ENCODE measurements at places on chromosomes 7 and 10.
A peak's percentile ranks its signal among the peaks of the same experiment; 100 is the strongest.

DNA sequence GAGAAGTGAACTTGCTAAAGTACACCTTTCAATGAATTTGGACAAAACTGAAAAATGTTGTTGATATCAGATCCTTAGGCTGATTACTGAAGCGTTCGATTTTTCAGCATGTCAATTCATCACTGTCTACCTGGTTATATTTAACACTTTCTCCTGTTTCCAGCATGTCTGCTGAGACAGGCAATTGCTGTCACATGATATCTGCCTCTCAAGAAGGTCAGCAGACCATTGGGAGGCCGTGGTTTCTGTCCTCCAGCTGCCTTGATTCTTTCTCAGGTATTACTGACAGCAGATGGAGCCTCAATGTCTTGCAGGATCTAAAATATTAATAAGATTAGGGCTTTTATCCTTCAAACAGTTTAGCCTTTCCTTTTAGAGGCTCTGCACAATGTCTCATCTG lies 127.5 kb downstream of the SNX10 start:
- peaks cover 5% of the 10 kb centered on the region for H3K27me3 ChIP-seq
- DNase-seq = no peak
- no peak overlapping the region for H3K27ac ChIP-seq
- H3K4me1 ChIP-seq = peaks cover 6% of the 10 kb centered on the region
- H3K4me3 ChIP-seq = no peak overlapping the region

DNA sequence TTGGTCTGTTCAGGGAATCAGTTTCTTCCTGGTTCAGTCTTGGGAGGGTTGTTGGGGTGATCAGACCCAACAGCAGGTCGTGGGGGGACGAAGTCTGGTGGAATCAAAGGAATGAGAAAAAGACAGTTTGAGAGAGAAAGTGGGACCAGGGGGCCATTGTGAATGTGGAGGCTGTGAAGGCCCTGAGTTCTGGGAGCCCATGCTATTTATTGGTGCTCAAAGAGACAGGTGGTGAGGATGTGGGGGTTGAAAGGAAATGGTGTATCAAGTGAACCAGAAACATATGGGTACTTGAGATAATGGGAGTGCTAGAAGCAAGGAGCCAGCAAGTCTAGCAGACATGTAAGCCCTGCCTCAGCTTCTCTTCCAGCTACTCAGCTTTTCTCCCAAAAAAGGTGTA lies 84.1 kb downstream of the CCSER2 start:
- H3K36me3 ChIP-seq = peaks cover 79% of the 10 kb centered on the region
- DNase-seq = no peak
- peaks cover 22% of the 10 kb centered on the region for H3K4me1 ChIP-seq

DNA sequence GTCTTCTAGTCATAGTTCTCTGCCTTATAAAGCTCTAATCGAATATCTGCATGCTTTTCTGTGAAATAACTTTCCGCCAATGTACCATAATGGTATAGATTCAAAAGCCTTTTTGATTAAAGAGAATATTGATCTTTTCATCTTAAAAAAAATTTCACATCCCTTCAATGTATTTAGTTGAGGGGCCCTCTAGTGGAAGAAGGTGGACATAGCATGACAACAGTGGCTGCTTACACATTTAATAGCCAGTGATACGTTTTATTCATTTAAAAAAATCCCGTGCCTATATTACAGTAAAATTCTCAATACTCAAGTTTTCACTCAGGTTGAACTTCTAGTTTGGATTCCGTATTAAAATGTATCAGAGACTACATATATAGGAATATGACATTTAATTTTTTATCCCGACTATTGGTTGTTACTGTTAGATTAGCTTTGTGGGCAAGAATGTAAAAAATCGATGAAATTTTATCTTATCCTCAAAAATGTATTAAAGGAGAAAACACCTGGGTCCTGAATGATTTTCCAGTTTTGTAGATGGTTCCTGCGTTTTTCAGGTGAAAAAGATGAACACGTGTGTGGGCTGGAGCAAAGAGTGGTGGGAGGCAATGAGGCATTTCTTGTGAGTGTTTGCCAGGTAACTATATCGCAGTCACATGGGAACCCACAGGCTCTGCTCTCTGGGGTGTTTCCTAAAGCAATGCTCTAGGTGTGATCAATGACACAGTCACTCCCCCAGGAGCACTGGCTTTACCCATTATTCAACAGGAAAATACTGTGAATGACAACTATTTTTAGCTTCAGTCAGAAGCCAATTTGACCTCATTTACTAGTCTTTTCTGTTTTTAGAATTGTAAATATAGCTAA lies 24.1 kb upstream of the PNLIP start:
- no peaks in the 10 kb centered on the region for H3K4me1 ChIP-seq
- H3K36me3 ChIP-seq = no peaks in the 10 kb centered on the region
- H3K4me3 ChIP-seq = no peak overlapping the region
- H3K27ac ChIP-seq = no peak overlapping the region
- no peak for DNase-seq

DNA sequence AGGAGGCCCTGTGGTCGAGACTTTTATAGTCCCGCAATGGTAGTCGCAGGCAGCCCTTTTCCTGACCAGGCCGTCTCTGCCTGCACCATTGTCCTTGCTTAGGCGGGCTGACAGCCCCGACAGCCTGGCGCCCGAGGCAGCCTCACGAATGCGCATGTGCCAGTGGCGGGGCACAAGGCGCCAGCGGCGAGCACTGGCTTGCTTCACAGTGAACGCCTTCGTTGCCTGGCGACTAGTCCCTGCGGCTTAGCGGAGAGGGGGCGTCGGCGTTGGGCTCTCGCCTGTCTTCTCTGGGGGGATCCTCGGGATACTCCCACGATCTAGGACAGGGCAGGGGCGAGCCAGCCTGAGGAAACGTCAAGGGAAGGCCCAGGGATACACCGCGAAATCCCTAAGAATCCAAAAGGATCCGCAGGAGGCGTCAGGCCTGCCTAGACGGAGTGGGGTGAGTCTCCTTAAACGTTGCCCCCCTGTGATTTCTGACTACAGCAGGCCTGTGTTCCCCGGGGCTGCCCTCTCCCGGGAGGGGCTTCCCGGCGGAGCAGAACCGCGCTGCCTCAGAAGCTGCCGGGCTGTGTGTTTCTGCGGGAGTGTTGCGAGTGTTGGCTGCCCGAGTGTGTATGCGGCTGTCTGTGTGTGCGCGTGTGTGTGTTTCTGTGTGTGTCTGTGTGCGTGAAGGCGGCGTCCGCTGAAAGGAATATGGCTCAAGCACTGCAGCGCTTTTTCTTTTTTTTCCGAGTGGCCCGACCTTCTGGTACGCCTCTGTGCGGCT lies 20.5 kb upstream of the ZNF273 start:
- peaks cover 3% of the 10 kb centered on the region for H3K36me3 ChIP-seq
- DNase-seq = no peak
- H3K27ac ChIP-seq = peak overlapping the region; percentile 25
- peak overlapping the region; percentile 72 for H3K4me3 ChIP-seq

- peak overlapping the region; percentile 63 for H3K27ac ChIP-seq
- no peaks in the 10 kb centered on the region for H3K27me3 ChIP-seq
- H3K4me1 ChIP-seq = peaks cover 14% of the 10 kb centered on the region
- H3K36me3 ChIP-seq = peaks cover 22% of the 10 kb centered on the region
- peak overlapping the region; percentile 81 for H3K4me3 ChIP-seq
These were observed 634 bp upstream of the HDAC9 start for GRCh38 chr7:18494821-18495408.

DNA sequence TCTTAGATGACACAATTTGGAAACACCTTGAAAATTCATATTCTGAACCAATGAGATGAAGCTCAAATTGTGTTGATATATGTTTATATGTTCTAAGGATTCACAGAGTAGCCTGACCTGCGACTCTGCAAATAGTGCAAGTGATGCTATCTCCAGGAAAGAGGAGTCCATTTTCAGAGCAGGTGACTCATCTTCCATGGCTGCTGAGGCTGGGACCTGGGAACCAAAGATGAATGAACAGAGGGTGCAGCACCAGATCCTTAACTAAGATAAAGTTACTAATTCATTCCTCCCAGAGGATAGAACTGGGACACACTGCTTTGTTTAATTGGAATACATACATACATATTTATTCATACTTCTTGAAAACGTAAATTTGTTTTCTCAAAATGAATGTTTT lies 240.6 kb upstream of the SEMA3C start:
- H3K4me1 ChIP-seq = no peaks in the 10 kb centered on the region
- H3K27me3 ChIP-seq = no peaks in the 10 kb centered on the region
- no peak overlapping the region for H3K27ac ChIP-seq
- no peak overlapping the region for H3K4me3 ChIP-seq
- no peak for DNase-seq

GRCh38 chr7:68420342-68421192 lies 1177.7 kb upstream of the AUTS2 start:
- no peaks in the 10 kb centered on the region for H3K4me1 ChIP-seq
- H3K36me3 ChIP-seq = no peaks in the 10 kb centered on the region
- no peaks in the 10 kb centered on the region for H3K27me3 ChIP-seq
- DNase-seq = no peak
- no peak overlapping the region for H3K4me3 ChIP-seq

GRCh38 chr7:26580711-26581110 lies 283.7 kb downstream of the SKAP2 start:
- H3K36me3 ChIP-seq = peaks cover 2% of the 10 kb centered on the region
- peak overlapping the region; percentile 57 for H3K27ac ChIP-seq
- no peak overlapping the region for H3K4me3 ChIP-seq
- DNase-seq = no peak
- peaks cover 27% of the 10 kb centered on the region for H3K27me3 ChIP-seq

- no peaks in the 10 kb centered on the region for H3K36me3 ChIP-seq
- H3K4me3 ChIP-seq = no peak overlapping the region
- H3K27ac ChIP-seq = no peak overlapping the region
These were observed 69.2 kb downstream of the SEMA3E start for GRCh38 chr7:83579740-83580139.

DNA sequence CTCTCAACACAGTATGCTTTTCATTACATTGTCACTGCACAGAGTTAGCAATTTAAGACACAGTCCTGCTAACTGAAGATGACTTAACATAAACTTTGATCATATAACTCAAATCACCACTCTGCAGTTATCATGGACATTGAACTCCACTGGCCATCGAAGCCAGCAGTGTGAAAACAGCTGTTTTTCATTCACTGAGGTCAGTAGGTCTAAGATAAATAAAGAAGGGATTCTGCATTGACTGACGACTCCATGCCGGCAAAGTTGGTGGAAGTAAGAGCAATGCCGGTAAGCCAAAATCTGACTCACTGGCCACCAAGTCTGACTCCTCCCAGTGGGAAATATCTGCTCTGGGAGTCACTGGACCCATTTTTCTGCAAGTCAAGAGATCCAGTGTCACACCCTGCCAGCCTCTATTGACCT lies 449.9 kb upstream of the ANKRD30A start:
- no peaks in the 10 kb centered on the region for H3K36me3 ChIP-seq
- no peaks in the 10 kb centered on the region for H3K4me1 ChIP-seq
- H3K27ac ChIP-seq = no peak overlapping the region
- no peak for DNase-seq
- no peak overlapping the region for H3K4me3 ChIP-seq

- no peaks in the 10 kb centered on the region for H3K27me3 ChIP-seq
- peaks cover 31% of the 10 kb centered on the region for H3K4me1 ChIP-seq
- H3K27ac ChIP-seq = no peak overlapping the region
- peaks cover 27% of the 10 kb centered on the region for H3K36me3 ChIP-seq
- H3K4me3 ChIP-seq = no peak overlapping the region
These were observed 155.7 kb downstream of the RTKN2 start for GRCh38 chr10:62112963-62113362.

DNA sequence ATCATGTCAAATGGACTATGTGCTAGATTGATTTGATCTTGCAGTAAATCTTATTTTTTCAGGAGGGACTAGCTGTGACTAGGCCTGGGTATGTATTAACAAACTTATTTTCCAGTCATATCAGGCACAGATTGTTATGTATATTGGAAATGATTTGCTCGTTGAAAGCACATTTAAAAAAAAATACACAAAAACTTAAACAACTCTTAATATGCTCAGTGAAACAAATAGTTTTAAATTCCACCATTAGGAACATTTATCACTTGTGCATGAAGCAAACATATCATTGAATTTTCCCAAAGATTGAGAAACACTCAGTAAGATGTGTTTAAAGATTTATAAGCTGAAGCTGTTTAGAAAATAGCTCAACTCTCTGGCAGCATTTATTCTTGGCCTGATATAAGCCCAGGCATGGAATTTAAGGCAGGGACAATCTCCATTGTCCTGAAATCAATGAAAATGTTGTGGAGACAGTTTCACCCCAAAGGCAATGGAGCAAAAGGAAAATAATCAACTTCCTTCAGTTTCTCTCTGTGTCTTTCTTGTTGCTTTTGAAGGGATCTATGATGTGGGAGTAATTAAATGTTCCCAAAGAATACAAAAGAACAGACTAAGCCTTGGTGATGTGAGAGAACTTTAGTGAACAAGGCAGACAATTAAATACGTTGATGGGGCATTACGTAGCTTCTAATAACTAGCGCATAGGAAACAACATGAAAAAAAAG lies 250.3 kb downstream of the GPR37 start:
- H3K36me3 ChIP-seq = no peaks in the 10 kb centered on the region
- H3K4me1 ChIP-seq = no peaks in the 10 kb centered on the region
- H3K27me3 ChIP-seq = no peaks in the 10 kb centered on the region
- no peak overlapping the region for H3K27ac ChIP-seq

DNA sequence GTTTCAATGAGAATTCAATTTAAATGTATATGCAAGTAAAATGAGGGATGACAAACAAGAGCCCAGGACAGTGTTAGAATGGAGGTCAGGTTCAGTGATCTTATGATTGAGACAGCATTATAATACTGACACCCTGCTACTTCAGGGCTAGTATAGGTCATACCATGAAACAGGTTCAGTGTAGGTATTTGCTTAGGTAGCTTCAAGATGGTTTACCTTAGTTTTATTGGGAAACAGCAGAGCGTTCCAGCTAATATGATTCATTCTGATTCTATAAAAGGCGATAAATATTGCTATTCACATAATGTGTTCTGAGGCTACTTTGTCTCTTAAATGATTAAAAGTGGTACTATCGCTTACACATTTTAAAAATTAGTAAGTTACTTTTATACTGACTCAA lies 203.3 kb downstream of the PPP1R9A start:
- H3K36me3 ChIP-seq = no peaks in the 10 kb centered on the region
- no peaks in the 10 kb centered on the region for H3K4me1 ChIP-seq
- H3K4me3 ChIP-seq = no peak overlapping the region
- no peak overlapping the region for H3K27ac ChIP-seq
- H3K27me3 ChIP-seq = no peaks in the 10 kb centered on the region

DNA sequence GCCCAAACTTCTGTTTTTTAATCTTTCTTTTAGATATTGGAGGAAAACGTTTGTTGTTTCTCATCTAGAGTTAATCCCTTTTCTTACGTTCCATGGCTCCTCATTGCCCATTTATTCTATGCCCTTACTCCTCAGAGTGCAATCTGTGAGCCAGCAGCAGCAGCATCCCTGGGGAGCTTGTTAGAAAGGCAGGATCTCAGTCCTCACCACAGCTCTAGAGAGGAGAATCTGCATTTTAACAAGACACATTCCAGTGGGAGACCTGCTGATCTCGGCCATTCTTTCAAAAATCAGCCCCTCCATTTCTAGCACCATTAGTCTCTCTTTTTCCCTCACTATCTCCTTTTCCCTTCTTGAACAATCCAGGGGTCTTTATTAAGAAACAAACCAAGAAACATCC lies 84.4 kb upstream of the NOBOX start:
- H3K36me3 ChIP-seq = peaks cover 9% of the 10 kb centered on the region
- peaks cover 5% of the 10 kb centered on the region for H3K4me1 ChIP-seq
- no peak for DNase-seq
- no peak overlapping the region for H3K27ac ChIP-seq

GRCh38 chr10:31704195-31704594 lies 224.4 kb downstream of the ARHGAP12 start:
- no peaks in the 10 kb centered on the region for H3K27me3 ChIP-seq
- no peak for DNase-seq
- no peak overlapping the region for H3K27ac ChIP-seq
- peaks cover 30% of the 10 kb centered on the region for H3K36me3 ChIP-seq
- H3K4me3 ChIP-seq = no peak overlapping the region

- H3K27me3 ChIP-seq = no peaks in the 10 kb centered on the region
- H3K4me1 ChIP-seq = peaks cover 31% of the 10 kb centered on the region
- DNase-seq = no peak
- H3K27ac ChIP-seq = no peak overlapping the region
These were observed 13.6 kb upstream of the TRIM8 start for GRCh38 chr10:102630663-102631062.

All from stimulated activated naive B cell treated with anti-CD40 and anti-IgM and Interleukin-4, amounts not matched to agents 10 μg/mL and 1 μg/mL and 100 μg/mL, for 72 hours (primary cell).